ENCODE measurements at places on chromosomes 5 and 9.

DNA sequence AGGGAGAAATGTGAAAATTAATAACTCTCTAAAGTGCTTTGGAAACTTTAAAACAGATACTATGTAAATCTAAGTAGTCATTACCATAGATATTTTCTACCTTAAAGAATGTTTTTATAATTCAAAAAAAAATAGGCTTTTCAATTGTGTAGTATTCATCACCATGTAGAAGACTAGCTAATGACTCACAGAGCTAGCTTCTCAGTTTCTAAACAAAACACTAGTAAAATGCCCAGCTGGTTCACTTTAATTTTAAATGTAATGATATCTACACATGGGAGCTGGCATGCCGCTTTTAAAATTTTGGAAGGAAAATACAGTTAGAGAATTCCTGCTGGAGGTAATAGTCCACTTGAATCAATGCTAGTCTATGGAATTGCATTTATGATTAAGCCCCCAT, 509.8 kb downstream of the CSNK1G3 start:
- DNase-seq, result no peak

GRCh38 chr5:98570661-98571191, 202.7 kb upstream of the RGMB start:
- DNase-seq, result no peak

DNA sequence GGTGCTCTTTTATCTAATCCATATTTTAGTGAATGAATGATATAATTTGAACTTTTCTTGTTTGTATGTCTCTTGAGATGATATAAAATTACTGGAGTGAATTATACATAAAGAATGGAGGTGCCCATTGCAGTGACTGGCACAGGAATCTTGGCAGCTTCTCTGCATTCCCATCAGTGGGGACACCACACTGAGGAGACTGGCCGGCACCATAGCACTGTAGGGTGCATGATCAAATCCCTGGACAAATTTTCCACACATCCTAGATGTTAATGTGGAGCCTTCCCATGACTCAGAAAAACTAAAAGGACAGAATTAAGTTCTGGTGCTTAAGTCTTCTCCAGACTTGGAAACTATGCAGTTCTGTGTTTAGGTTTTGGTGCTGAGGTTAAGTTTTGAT, 124.1 kb downstream of the CEP120 start:
- DNase-seq, result no peak

DNA sequence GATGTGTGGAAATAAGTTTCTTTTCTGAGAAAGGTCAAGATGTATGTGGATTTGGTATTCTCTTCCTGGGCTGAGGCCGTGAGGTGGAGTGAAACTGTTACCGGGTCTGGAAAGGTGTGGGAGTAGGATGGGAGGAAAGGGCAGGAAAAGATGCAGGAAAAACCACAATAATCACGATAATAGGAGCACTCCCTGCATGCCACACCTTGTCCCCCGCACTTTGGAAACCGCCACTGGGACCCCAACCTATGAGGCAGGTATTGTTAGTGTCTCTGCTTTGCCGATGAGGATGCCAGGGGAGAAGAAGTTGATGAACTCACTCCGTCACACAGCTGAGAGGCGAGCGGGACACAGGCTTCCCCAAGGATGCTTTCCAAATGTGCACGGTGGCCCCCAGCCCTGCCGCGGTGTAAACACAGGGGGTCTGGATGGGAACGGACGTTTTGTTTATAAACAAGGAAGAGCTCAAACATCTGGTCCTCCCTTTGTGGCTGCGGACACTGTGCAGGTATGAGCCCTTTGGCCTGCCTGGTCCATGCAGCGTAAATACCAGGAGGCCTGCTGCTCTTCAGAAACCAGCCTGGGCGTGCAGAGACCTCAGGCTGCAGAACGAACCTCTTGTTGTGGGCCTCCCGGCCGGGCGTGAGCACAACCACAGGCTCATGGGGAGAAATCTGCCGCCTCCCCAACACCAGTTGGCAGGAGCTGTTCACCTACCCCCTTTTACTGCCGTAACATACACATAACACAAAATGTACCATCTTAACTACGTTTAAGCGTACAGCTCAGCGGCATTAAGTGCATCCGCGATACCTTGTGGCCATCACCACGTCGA, 126.7 kb downstream of the COL23A1 start:
- DNase-seq, result no peak

GRCh38 chr5:55584398-55585205, 49.8 kb upstream of the PLPP1 start:
- DNase-seq, result no peak

DNA sequence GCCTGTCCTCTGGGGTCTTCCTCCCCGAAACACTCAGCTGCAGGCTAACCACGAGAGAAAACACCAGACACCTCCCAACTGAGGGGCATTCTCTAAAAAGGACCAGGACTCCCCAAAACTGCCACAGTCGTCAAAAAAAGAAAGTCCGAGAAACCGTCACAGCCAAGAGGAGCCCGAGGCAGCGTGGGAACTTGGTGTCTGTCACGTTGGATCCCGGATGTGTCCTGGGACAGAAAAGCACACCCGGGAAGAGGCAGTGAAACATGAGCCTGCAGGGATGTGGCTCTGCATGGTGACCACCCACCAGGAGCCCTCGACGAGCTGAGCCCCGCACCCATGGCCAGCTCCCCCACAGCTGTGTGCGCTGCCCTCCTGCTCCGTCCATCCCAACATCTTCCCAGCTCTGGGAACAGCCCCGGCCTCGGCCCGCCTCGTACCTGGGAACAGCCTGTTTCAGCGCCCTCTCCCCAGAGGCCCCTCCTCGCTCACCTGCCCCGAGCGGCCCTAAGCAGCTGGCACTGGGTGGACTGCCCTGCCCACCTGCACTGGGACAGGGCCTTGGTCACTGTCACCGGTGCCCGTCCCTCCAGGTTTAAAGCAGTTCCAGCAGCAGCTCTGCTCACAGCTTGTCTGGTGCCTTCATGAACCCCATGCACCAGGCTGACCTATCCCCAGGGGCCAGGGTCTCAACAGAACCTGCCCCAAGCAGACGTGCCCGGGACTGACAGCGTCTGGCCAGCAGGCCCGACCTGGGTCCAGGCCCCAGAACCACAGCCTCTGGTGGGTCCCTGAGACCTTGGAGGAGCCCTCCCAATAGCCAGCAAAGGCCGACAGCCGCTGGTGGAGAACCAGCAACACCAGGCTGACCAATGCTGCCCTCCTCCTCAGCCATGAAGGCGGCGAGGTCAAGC, 10.9 kb downstream of the SLC12A7 start:
- DNase-seq, result no peak

DNA sequence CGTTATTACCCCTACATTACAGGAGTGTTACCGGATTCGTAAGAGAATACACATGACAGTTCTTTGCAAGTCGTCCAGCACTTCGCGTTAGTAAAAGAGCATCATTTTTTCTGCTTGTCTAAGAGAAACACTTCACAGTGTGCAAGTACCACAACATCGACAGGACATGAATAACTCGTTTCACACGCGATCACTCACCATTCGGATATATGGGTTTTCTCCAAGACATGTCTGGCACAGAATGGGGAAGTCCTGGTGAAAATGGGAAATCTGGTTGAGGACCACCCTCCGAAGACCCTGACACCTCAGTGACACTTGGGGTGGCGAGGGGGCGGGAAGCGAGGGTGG, 642 bp downstream of the RBM22 start:
- no peak for DNase-seq

- no peak for DNase-seq
Observed at GRCh38 chr5:172439785-172440477, 14.4 kb downstream of the SH3PXD2B start.

GRCh38 chr5:113520429-113520828, 6.9 kb downstream of the YTHDC2 start:
- no peak for DNase-seq

DNA sequence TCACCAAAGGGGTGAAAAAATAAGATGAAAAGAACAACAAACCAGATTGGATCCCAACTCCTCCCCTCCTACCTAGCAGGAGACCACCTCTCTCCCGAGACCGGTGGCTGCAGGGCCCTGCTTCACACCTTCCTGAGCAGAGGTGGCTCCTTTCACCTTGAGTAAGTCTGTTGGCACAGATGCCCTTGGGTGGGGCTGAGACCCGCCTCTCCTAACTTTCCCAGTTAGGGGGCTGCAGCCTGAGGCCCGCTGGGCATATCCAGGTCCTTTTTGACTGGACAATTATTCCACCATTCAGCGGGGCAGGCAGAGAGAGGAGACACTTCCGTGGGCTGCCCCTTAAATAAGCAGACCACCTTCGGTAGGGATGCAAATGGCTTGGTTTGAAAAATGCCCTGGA, 1.3 kb downstream of the SLC25A48 start:
- DNase-seq, result no peak

DNA sequence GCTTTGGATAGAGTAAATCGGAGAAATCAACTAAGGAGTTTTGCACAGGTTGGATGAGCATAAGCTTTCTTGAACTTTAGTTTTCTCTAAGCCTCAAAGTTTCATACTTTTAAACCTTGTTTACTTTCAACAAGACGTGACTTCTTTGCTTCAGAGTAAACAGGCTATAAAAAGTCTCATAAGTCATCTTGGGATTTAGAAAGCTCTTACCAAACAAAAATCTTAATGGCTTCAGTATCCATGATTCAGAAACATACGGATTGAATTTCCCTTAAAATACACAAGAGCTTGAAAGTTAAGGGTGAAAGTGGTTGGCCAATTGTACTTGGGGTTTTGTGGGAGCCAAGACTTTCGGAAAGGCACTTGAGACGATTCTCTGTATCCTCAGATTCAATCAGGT, 270.9 kb upstream of the ANKH start:
- no peak for DNase-seq

DNA sequence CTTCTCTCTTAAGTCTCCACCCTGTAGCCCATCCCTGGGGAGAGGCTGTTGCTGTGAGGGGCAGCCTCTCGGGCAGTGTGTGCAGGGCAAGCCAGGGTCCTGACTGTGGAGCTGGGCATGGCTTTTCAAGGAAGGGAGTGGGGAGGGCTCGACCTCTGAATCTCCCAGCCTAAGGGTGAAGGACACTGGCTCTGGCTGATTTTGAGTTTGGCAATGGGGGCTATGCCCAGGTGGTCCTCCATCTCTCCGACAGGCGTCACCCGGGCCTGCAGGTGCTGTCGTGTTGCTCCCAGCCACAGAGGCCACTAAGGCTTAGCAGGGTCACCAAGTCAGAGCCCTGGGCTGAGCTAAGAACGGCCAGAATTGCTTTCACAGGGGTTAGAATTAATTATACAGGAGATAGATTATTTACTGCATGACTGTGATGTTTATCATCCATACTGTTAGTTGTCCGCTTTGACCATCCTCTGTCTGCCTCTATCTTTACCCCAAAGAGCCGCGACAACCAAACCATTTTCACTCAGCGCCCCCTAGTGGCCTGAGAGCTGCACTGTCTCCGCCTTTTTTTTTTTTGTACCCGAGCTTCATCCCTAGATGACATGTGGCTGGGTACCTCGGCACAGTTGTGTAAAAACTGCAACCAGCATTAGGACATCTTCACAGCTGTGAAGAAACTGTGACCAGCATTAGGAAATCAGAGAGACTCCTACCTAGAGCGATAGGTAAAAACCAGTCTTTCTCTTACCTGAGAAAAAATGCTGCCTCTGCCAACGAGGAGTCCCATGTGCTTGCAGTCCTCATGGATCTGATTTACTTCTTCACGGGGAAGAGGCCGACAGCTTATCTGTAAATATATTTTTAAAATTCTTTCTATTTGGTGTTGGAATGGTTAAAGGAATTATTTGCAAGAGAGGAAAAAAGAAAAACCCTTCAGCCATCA, 44.5 kb downstream of the AGXT2 start:
- no peak for DNase-seq

DNA sequence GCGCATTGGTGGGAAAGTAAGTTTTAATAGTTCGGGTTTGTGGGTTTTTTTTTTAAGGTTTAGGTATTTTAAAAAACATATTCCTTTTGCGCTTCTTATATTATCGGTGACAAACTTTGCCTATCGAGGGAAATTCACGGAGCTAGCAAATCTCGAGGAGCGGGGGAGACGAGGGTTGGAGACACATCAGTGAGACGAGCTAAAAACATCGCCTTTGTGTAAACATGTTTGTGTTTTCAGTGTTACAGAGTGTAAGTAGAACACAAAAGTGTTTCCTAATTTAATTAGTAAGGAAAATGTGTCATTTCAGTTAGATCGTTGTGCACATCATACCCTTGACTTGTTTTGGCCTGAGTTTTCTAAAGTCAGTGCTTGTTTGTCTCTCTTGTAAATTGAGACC, 945 bp downstream of the BTF3 start:
- DNase-seq, result no peak

GRCh38 chr5:110917161-110917875, 154.2 kb upstream of the TSLP start:
- no peak for DNase-seq

- DNase-seq, result no peak
Observed at GRCh38 chr9:72092820-72093219, 32.4 kb upstream of the C9orf57 start.

DNA sequence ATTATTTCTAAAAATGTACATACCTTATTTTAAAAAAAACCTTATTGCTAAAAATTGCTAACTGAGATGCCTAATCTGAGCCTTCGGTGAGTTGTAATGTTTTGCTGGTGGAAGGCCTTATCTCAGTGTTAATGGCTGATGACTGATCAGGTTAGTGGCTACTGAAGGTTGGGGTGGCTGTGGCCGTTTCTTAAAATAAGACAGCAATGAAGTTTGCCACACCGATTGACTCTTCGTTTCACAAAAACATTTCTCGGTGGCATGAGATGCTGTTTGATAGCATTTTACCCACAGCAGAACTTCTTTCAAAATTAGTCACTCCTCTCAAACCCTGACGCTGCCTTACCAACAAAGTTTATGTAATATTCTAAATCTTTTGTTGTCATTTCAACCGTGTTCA, 14.7 kb downstream of the CENPK start:
- no peak for DNase-seq

GRCh38 chr9:110029956-110030480, 177.9 kb downstream of the C9orf152 start:
- DNase-seq, result no peak

GRCh38 chr5:155402927-155403640, 389.5 kb downstream of the KIF4B start:
- no peak for DNase-seq

GRCh38 chr5:56480705-56481427, 247.7 kb upstream of the ANKRD55 start:
- DNase-seq, result no peak

GRCh38 chr5:123157791-123158581, 68.9 kb downstream of the PRDM6 start:
- no peak for DNase-seq

DNA sequence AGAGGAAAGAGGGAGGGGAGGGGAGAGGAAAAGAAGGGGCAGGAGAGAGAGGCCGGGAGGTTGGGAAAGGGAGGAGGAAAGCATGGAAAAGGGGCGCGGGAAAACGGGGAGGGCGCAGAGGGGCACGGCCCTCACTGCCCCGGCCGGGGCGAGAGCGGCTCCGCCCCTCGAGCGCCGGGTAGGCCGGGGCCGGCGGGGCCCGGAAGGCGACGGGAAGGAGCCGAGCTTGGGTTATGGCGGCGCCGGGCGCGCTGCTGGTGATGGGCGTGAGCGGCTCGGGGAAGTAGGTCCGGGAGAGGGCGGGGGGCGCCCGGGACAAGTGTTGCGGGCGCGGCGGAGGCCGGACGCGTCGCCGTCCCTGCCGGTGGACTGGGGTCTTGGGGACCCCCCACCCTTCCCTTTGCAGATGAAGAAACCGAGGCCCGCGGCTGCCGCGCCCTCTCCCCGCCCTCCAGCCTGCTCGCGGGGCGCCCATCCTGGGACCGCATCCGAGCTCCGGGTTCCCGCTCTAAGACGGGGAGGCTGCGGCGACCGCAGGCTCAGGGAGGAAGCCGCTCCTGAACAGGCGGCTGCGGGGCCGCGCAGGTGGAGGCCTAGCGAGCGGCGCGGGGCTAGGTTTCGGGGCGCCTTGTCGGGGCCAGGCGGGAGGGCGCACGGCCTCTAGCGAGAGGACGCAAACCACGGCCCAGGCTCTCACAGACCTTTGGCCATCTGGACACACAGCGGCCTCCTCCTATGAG, at the start of gene IDNK:
TSS of gene IDNK (plus strand) at position 205 of the 740 bp plus-strand sequence. CDS start at position 234, 29 bp downstream.
- DNase-seq, result no peak

GRCh38 chr5:59764361-59764760, 129.2 kb downstream of the PDE4D start:
- DNase-seq, result no peak

Measured in GOT3 (cell line).